ENCODE measurements at places on chromosomes 1 and 21. TPM values are rescaled to one million over a fixed set of nuclear protein-coding genes. Genes with fewer than 3 reads are reported as not detected.

Gene ROR1
- 16.5 TPM for total RNA-seq

DNA sequence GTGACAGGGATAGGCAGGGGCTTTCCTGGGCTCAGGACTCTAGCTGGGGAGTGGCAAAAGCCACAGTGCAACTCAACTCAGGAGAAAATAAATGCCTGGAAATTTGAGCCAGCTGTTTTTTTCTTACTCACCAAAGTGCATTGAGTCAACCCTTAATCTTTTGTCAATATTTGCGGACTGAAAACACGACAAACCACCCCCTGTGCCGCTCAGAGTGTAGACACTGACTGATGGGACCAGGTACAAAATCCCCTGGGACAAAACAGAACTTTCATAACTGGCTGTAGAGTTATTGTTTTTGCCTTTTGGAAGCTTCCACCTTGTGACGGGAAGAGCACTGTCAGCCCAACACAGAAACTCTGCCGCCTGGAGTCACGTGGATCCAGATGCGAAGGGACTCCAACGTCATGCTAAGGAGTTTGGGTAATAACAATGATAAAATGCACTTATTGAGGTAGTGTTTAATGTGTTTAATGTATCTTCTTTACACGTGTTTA is 164.6 kb downstream of the PLPP3 start:
- no peak overlapping the region for H3K4me3 ChIP-seq
- H3K27ac ChIP-seq, result no peak overlapping the region
- DNase-seq, result no peak
- no peaks in the 10 kb centered on the region for H3K36me3 ChIP-seq
- no peaks in the 10 kb centered on the region for H3K27me3 ChIP-seq

DNA sequence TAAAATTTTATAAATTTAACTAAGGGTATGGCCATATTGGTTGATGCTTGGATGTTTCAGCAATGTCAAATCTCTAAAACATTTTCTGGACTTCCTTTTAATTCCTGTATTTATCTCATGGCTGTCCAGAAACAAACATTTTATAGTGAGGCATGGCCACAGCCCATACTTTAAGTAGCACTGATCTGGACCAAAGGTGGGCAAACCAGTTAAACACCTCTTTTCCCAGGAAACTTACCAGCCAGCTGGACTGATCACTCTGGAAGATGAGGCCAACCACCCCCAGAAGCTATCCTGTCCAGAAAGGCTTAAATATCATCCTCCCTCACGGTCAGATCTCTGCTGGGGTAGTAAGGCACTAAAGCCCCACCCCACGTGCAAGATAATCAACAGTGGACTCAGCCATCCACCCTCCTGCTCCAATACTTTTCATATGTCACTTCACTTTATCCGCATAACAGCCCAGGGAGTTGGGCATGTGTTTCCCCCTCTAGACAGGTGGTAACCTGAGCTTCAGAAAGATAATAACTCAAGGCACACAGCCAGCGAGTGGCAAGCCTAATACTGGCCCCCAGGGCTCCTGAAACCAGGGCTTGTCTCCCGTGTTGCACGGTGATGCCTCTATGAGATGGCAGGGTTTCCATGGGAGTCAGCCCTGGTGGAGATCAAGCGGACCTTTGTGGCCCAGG is 120.5 kb upstream of the NGF start:
- H3K36me3 ChIP-seq, result no peaks in the 10 kb centered on the region
- peaks cover 5% of the 10 kb centered on the region for H3K4me1 ChIP-seq
- no peaks in the 10 kb centered on the region for H3K27me3 ChIP-seq
- no peak for DNase-seq
- no peak overlapping the region for H3K27ac ChIP-seq
- no peak overlapping the region for H3K4me3 ChIP-seq

Gene PLCH2
- total RNA-seq, result not detected

GRCh38 chr21:32333953-32334673 is 35.5 kb downstream of the MRAP start:
- H3K27me3 ChIP-seq, result no peaks in the 10 kb centered on the region
- H3K36me3 ChIP-seq, result peaks cover 83% of the 10 kb centered on the region
- H3K27ac ChIP-seq, result no peak overlapping the region
- no peak overlapping the region for H3K4me3 ChIP-seq
- no peak for DNase-seq

GRCh38 chr21:32733356-32733755 is 5.5 kb upstream of the SYNJ1 start:
- H3K27ac ChIP-seq, result no peak overlapping the region
- no peak for DNase-seq
- H3K27me3 ChIP-seq, result no peaks in the 10 kb centered on the region
- no peaks in the 10 kb centered on the region for H3K4me1 ChIP-seq
- H3K36me3 ChIP-seq, result no peaks in the 10 kb centered on the region

- no peaks in the 10 kb centered on the region for H3K27me3 ChIP-seq
- no peaks in the 10 kb centered on the region for H3K36me3 ChIP-seq
- no peak for DNase-seq
- no peak overlapping the region for H3K4me3 ChIP-seq
These were observed 526.7 kb upstream of the ADAMTS5 start for GRCh38 chr21:27493542-27493941.

- peaks cover 75% of the 10 kb centered on the region for H3K4me1 ChIP-seq
- H3K27ac ChIP-seq, result no peak overlapping the region
- no peaks in the 10 kb centered on the region for H3K27me3 ChIP-seq
- peaks cover 4% of the 10 kb centered on the region for H3K36me3 ChIP-seq
- H3K4me3 ChIP-seq, result no peak overlapping the region
These were observed 9.5 kb downstream of the DENND2D start for GRCh38 chr1:111190931-111191451.

DNA sequence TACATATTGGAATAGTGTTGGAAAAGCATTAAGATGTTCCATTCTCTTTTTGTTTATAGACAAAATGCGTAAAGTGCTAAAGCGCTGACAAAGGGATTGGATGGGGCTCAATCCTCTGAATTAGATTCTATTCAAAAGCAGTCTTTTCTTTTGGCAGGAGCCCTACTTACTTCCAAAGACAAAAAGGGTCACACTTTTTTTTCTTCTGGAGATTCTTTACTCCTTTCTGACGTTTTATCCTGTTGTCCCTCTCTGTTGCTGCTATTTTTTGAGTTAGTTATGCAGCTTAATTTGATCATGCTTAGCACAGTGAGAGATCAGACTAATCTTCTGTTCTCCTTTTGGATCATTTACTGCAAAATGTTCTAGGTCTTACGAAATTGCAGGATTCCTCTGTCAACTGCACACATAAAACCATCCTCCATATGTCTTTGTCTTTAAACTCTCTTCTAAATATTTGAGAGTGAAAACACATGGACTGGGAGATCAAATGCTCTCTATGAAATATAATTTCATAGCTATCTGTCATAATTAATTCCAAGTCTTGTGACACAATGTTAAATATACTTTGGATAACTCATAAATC is 656.4 kb upstream of the ADGRL2 start:
- no peaks in the 10 kb centered on the region for H3K36me3 ChIP-seq
- DNase-seq, result no peak
- H3K4me3 ChIP-seq, result no peak overlapping the region
- no peak overlapping the region for H3K27ac ChIP-seq
- no peaks in the 10 kb centered on the region for H3K27me3 ChIP-seq

DNA sequence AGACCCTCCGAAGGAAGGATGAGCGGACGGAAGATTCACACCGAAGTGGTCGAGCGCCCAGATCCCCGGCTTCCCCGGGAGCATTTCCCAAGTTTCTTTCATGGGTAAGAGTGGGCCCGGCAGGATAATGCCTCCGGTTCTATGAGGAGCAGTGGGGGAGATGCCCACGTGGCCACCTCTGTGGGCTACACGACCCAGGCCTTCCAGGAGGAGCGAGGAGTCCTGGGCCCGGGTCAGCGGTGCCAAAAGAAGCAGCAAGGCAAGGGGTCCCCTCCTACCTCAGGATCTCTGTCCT is 7.9 kb upstream of the NBPF11 start:
- no peak overlapping the region for H3K4me3 ChIP-seq
- peaks cover 4% of the 10 kb centered on the region for H3K4me1 ChIP-seq
- H3K36me3 ChIP-seq, result no peaks in the 10 kb centered on the region
- H3K27ac ChIP-seq, result no peak overlapping the region

- no peak overlapping the region for H3K27ac ChIP-seq
- DNase-seq, result no peak
- no peaks in the 10 kb centered on the region for H3K4me1 ChIP-seq
- no peak overlapping the region for H3K4me3 ChIP-seq
- H3K27me3 ChIP-seq, result no peaks in the 10 kb centered on the region
- H3K36me3 ChIP-seq, result no peaks in the 10 kb centered on the region
These were observed 147.8 kb downstream of the TNFSF18 start for GRCh38 chr1:172902861-172903381.

- no peaks in the 10 kb centered on the region for H3K4me1 ChIP-seq
- no peaks in the 10 kb centered on the region for H3K27me3 ChIP-seq
- no peak for DNase-seq
These were observed 59.5 kb downstream of the POFUT2 start for GRCh38 chr21:45228171-45228641.

Gene SYCP1
- not detected for total RNA-seq

Gene ERICH3
- total RNA-seq, result not detected

GRCh38 chr1:228347181-228347580 is 59.5 kb downstream of the TRIM11 start:
- peak overlapping the region; percentile 65 for H3K27ac ChIP-seq
- H3K4me3 ChIP-seq, result no peak overlapping the region
- no peaks in the 10 kb centered on the region for H3K4me1 ChIP-seq
- DNase-seq, result no peak
- no peaks in the 10 kb centered on the region for H3K27me3 ChIP-seq

Gene SNIP1
- 8.1 TPM for total RNA-seq

Gene CELA2B
- total RNA-seq, result not detected

DNA sequence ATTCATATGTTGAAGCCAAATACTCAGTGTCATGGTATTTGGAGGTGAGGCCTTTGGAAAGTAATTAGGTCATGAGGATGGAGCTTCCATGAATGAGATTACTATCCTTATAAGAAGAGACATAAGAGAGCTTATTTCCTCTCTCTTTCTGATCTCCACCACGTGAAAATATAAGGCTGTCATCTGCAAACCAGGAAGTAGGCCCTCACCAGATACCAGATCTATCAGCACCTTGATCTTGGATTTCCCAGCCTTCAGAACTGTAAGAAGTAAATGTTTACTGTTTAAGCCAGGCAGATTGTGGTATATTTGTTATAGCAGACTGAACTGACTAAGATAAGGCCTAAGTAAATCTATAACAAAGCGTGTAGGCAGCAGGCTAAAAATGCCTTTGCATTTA is 25.3 kb downstream of the RBM11 start:
- no peaks in the 10 kb centered on the region for H3K4me1 ChIP-seq
- H3K27ac ChIP-seq, result no peak overlapping the region
- DNase-seq, result no peak
- no peaks in the 10 kb centered on the region for H3K27me3 ChIP-seq

GRCh38 chr1:201694608-201695335 is 134.2 kb upstream of the IPO9 start:
- H3K27ac ChIP-seq, result no peak overlapping the region
- H3K4me3 ChIP-seq, result no peak overlapping the region
- H3K4me1 ChIP-seq, result peaks cover 66% of the 10 kb centered on the region

Gene TNNT2
- 5,987 TPM for total RNA-seq

Gene PADI1
- total RNA-seq, result not detected

GRCh38 chr1:66452162-66452561 is 81.8 kb upstream of the SGIP1 start:
- no peak for DNase-seq
- no peaks in the 10 kb centered on the region for H3K27me3 ChIP-seq
- H3K4me3 ChIP-seq, result no peak overlapping the region
- no peak overlapping the region for H3K27ac ChIP-seq
- no peaks in the 10 kb centered on the region for H3K36me3 ChIP-seq
- peaks cover 21% of the 10 kb centered on the region for H3K4me1 ChIP-seq

- peaks cover 11% of the 10 kb centered on the region for H3K4me1 ChIP-seq
- no peak overlapping the region for H3K27ac ChIP-seq
- DNase-seq, result no peak
- no peak overlapping the region for H3K4me3 ChIP-seq
These were observed 163.3 kb downstream of the RHOU start for GRCh38 chr1:228898582-228898992.

DNA sequence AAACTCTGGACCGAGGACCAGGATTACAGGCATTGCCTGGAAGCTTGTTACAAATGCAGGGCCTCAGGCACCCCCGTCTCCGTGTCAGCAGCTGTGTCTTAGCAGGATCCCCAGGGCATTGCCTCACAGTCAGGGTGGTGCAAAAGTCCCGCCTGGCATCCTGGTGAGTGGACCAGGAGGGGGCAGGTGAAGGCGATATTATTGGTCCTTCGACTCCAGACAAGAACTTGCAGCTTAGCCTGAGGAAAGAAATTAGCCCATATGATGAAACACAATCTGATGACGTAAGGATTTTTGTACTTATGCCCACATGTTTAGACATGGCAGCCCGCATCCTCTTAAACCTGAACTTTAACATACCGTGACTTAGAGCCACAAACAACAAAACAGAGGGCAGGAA is 40.8 kb downstream of the RSPH1 start:
- no peaks in the 10 kb centered on the region for H3K36me3 ChIP-seq
- no peak overlapping the region for H3K27ac ChIP-seq
- H3K4me3 ChIP-seq, result no peak overlapping the region
- no peak for DNase-seq
- no peaks in the 10 kb centered on the region for H3K4me1 ChIP-seq

GRCh38 chr1:184866991-184867788 is 107.1 kb downstream of the NIBAN1 start:
- DNase-seq, result no peak
- no peak overlapping the region for H3K4me3 ChIP-seq
- no peaks in the 10 kb centered on the region for H3K36me3 ChIP-seq
- H3K27me3 ChIP-seq, result no peaks in the 10 kb centered on the region

Gene RUNX3
- 0.21 TPM for total RNA-seq

DNA sequence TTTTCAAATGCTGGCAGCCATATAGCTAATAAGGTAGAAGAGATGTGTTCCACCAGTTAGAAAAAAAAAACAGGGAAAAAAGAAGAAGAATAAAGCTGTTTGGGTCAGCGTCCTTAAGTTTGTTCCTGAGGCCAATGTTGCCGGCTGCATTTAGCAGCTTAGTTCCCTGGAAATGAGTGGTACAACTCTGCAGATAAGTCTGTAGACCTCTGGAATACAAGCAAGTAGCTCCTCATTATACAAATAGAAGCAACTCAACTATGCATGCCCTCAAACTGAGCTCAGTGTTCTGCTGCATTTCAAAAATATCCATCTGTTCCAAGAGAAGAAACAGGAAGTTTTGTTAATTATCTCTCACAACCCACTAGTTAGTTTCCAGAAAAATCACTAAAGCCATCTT is 181.2 kb upstream of the PKN2 start:
- H3K27ac ChIP-seq, result no peak overlapping the region
- H3K36me3 ChIP-seq, result no peaks in the 10 kb centered on the region
- DNase-seq, result no peak
- no peaks in the 10 kb centered on the region for H3K4me1 ChIP-seq

Gene SHE
- 13.1 TPM for total RNA-seq

GRCh38 chr1:171195767-171196166 is 10.7 kb downstream of the FMO2 start:
- no peak for DNase-seq
- H3K27me3 ChIP-seq, result no peaks in the 10 kb centered on the region
- peaks cover 10% of the 10 kb centered on the region for H3K36me3 ChIP-seq
- peaks cover 28% of the 10 kb centered on the region for H3K4me1 ChIP-seq
- H3K4me3 ChIP-seq, result no peak overlapping the region

All from heart left ventricle (tissue), 16 donors.